NCI-H82 (cell line): ENCODE measurements at places on chromosomes 2 and 18.

- peak; percentile 39 for DNase-seq
Measured at GRCh38 chr2:221606424-221606823, 34.3 kb upstream of the EPHA4 start.

GRCh38 chr18:12003894-12004293 lies 22.6 kb downstream of the IMPA2 start:
- DNase-seq = no peak

DNA sequence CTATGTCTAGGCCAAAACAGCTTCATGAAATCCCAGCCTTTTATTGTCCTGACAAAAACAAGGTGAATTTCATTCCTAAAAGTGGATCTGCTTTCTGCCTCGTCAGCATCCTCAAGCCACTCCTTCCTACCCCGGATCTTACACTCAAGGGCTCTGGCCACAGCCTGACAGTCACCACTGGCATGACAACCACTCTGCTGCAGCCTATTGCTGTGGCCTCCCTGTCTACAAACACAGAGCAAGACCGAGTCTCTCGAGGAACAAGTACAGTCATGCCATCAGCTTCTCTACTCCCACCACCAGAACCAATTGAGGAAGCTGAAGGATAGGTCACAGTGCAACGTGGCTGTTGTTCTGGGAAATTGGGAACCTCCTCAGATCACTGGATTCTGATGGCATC lies 106.1 kb downstream of the ICA1L start:
- DNase-seq = no peak

- DNase-seq = no peak
Measured at GRCh38 chr2:1594373-1595171, 149.7 kb downstream of the PXDN start.

- no peak for DNase-seq
Measured at GRCh38 chr18:67973916-67974315, 457.4 kb upstream of the DSEL start.

DNA sequence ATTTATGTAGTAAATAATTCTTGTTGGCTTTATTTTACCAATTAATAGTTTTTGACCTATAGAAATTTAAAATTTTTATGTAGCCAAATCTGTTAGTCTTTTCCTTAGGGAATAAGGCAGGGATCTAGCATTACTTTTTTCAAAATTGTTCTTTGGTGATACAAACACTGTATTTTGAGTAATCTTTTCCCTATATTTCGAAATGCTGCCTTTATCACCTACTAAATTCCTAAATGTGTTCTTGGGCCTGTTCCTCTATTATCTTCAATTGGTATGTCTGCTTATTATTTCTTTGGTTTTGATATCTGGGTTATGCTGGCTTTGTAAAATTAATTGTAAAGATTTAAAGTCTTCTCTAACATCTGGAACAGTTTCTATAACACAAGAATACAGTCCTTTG lies 87.5 kb downstream of the DYSF start:
- no peak for DNase-seq
